ENCODE measurements at places on chromosomes 11 and 22.

- DNase-seq = no peak
Measured at GRCh38 chr11:1052133-1053011, 15.9 kb upstream of the MUC6 start.

- DNase-seq = no peak
Measured at GRCh38 chr11:65381716-65382032, 772 bp downstream of the SLC25A45 start.

GRCh38 chr11:13042873-13043342 lies 33.8 kb downstream of the RASSF10 start:
- no peak for DNase-seq

DNA sequence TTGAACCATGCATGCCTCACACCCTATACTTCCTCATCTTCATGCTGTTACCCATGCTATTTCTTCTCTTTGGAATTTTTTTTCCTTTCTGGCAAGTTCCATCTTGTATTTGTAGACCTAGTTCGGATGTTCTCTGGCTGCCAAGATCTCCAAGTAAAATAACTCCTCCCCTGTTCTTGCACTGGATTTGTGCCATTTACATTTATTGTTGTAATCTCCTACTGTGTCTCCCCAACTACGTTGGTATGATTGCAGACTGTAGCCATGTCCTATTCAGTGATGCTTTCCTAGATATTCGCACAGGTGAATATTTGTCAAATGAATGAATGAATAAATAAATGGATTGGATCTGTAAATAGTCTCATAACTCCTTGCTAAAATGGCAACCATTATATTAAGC lies 546.0 kb downstream of the MN1 start:
- no peak for DNase-seq

DNA sequence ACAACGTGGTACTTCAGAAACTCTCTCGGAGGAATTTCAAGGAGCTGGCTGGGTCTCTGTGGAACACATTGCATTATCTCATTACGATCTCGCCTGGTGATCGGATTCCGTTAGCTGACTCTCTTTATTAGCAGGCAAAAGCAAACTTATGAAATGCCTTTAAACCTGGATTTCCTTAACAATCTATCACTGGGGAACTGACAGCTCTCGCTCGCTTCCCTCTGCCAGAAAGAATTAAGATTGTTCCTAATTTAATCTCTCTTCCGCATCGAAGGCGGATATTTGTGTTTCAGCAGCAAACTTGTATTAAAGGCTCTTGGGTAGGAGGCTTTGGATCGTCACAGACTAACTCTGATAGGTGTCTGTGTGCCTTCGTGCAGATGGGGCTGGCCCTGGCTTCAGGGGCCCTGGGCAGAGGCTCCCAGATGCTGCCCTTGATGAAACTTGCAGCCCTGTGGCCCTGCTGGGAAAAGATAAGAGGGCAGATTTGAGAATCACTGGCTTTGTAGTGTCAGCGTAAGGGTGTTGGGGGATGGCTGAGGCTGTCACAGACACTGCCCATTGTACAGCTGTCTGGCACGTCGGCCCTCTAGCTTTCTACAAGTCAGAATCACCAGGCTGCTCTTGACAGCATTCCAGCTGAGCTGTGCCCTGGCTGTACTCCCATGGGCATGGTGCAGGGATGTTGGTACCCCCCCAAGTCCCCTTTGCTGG lies 162.2 kb upstream of the NECTIN1 start:
- DNase-seq = no peak

GRCh38 chr11:1177020-1177770 lies 19.4 kb downstream of the MUC5AC start:
- no peak for DNase-seq

GRCh38 chr22:50267591-50268390 lies 2.4 kb downstream of the MAPK11 start:
- DNase-seq = peak; percentile 38

DNA sequence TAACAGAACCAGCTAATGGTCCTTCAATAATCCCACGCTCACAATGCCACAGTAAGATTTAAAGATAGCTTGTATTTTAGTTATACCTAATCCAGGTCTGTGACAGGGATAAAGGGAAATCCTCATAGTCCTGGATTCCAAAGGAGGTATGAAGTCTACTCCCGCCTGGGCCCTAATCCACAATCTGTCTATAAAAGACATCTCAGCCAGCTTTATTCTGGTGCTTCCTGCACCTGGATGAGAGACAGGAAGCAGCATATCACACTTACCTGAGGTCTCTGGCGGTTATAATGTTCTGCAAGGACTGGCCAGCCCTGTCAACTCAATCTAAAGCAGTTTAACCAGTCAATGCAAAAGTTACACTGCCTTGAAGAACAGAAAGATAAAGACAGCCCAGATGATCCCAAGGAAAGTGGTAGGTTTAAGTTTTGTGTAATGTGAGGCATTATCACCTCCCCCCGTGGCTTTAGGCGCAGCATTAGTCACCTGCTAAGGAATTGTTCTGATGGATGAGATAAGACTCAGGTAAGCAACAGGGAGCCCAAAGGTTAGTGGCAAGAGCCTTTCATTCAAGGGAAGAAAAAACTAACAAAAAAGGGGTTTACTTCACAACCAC lies 57.6 kb downstream of the PLEKHA7 start:
- DNase-seq = no peak

- DNase-seq = peak; percentile 7
Measured at GRCh38 chr11:126637795-126638175, 282.3 kb downstream of the ST3GAL4 start.

Data from fibroblast of gingiva (primary cell).